Vagina (tissue), 2 donors: ENCODE measurements at places on chromosomes 6 and 20.

- DNase-seq = no peak
Observed at GRCh38 chr6:22071270-22072041, 225.4 kb downstream of the PRL start.

GRCh38 chr20:16952965-16953364 is 204.8 kb downstream of the OTOR start:
- DNase-seq = no peak

GRCh38 chr6:88813045-88813444 is 150.4 kb downstream of the RNGTT start:
- no peak for DNase-seq

DNA sequence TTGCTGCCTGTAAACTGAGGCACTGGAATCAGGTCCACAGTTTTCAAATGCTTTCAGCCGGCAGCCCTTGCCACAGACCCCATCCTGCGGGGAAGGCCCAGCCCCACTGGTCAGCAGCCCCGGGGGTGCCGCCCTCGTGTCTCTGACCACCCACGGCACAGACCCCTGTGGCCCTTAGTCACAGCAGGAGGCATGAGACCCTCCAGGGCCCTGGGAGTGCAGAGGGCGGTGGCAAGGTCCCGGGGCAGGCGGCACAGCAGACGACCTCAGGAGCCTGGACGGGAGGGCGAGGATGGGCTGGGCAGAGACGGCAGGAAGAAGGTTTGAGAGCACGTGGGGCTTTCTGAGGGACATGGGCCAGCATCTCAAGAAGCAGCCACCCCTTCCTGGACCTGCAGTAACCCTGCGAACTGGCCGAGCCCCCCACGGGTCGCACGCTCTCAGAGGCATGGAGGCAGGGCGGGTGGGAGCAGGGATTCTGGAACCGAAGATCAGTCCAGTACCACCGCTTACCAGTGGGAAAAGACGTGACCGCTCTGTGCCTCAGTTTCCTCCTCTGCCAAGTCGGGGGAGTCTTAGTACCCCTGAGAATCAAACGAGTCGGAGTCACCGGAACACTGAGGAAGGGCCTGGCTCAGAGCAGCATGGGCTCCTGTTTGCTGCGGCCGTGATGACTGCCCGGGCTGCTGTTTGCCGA is 140.7 kb downstream of the TAF4 start:
- DNase-seq = no peak
